Activated naive CD4-positive, alpha-beta T cell (primary cell): ENCODE measurements at places on chromosomes 6 and 20.

GRCh38 chr20:48002517-48002970, 217.3 kb upstream of the SULF2 start:
- DNase-seq, result no peak

GRCh38 chr6:82033631-82034211, 213.8 kb downstream of the IBTK start:
- DNase-seq, result no peak

GRCh38 chr6:48919555-48919954, 543.5 kb downstream of the MMUT start:
- no peak for DNase-seq

GRCh38 chr6:108175592-108176279, 9.9 kb downstream of the NR2E1 start:
- no peak for DNase-seq

DNA sequence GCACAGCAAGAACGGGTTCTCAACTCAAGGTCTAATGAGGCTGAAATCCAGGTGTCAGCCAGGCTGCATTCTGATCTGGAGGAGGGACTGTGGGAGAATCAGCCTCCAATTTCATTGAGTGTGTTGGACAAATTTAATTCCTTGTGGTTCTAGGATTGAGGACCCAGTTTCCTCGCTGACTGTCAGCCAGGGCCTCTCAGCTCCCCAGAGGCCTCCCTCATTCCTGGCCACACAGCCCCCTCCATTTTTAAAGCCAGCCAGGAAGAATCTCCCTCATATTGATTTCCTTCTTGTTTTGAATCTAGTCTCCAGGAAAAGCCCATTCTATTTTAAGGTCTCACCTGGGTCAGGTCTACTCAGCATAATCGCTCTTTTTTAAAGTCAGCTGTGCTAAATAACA, 73.7 kb upstream of the ARMC2 start:
- no peak for DNase-seq

- no peak for DNase-seq
Measured at GRCh38 chr6:56005426-56005825, 130.0 kb upstream of the BMP5 start.

GRCh38 chr6:80254716-80255115, 148.2 kb downstream of the BCKDHB start:
- DNase-seq, result no peak

DNA sequence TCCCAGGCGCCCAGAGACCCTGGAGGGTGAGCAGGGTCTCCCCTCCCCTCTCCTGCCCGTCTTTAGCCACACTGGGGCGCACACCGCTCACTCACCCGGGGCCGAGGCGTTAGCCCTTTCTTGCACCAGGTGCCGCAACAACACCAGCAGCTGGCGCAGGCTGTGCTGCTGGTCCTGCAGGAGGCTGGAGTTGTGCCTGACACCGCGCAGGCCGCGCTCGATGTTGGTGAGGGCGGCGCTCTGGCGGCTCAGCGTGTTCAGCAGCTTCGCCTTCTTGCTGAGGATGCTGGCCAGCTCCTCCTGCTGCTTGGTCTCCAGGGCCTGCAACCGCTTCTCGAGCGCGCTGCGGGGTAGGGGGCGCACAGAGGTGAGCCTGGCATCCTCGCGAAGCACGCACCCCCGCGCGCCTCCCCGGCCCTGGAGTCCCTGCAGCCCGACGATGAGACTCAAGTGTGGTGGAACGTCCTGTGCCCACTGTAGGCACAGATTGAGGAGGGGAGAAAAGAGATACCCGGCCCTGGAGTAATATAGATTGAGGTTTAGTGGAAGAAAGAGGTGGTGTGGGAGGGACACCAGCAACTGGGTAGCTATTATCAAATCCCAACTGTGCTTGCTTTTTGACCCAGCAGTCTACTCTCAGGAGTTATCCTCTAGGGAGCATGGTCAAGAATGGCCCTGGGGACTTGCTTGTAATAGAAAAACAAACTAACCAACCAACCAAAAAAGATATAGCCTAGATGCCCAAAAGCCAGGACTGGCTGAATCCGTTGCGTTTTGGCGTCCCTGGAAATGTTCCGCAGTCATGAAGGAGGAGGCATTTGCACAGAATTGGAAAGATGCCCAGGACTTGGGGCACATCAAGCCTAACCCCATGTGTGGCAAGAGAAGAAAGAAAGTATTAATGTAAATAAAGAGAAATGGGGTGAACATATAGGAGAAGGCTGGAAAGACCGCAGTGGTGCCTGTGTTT, 30.9 kb downstream of the ANGPT4 start:
- no peak for DNase-seq

- DNase-seq, result no peak
Measured at GRCh38 chr6:30073489-30074235, 1.9 kb downstream of the RNF39 start.
